Muscle of arm (tissue), 14 donors: ENCODE measurements at places on chromosomes 3 and 15. TPM values are rescaled to one million over a fixed set of nuclear protein-coding genes. Genes with fewer than 3 reads are reported as not detected.

GRCh38 chr3:189841473-189842205, 210.4 kb downstream of the TP63 start:
- DNase-seq, result no peak

DNA sequence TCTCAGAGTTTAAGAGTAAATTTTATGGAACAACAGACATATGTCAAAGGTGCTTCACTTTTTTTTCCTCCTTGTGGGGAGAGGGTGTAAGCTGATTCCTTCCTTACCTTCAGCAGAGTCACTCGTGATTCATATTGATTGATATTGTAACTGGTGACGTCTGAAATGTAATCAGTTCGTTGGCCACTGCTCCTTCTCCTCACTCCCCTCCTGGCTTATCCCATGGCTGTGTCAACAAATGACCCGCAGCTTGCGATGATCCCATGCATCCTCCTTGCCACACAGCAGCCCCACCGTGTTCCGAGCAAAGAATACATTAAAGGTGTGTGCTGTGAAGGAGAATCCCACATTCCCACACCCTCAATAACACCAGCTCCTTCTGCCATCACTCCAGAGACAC, 7.3 kb downstream of the MGLL start:
- DNase-seq, result no peak

DNA sequence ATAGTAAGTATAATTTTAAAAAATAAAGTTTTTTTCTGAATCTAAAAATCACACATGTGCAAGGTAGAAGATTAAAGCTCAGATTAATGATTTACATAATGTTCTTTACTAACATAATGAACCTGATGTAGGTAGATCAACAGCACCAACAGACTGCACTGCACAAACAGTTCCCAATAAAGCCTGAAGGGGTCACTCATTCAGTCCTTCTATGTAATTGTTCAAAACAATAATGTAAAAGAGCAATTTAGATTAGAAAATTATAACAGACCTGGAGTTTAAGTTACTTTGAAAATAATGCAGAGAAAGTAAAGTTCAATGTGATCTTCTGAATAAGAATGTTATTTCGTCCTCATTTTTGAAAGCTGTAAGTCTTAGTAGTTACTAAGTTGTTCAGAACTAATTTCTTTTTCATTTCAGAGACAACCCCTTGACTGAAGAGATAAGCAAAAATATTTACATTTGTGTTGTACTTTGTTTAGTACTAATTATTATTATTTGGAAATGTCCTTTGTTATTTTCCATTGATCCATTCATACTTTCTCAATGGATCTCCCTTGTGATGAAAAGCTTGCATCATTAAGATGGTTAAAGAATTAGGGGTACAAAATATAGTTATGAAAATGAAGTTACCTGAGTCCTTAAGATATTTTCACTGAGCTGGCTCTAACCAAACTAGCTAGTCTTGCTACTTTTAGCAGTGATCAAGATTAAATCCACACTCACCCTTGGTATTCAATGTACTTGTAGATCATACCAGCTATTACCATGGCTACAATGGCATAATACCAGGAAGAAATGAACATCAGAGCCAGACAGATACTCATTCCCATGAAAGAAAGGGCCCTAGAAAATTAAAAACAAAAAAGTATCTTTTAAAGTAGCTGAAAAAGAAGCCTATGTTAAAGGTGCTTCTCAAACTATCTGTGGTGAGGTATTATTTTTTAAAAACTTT, 16.8 kb downstream of the EMC4 start:
- no peak for DNase-seq

GRCh38 chr15:101128221-101129015, 123.4 kb downstream of the CHSY1 start:
- no peak for DNase-seq

DNA sequence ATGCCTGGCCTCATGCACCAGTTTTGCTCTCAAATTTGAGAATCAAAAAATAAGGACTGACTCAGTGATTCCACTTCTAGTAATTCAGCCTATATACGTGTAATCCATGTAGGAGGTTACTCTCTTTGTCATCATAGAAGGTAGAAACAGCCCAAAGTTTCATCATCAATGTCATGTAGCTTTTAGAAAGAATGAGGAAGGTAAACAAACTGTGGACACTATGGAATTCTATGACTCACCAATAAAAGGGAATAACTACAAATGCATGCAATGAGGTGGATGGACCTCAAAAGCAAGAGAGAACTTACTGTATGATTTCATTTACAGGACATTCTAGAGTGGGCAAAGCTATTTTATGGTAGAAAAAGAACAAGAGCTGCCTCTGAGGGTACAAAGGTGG, 93.2 kb upstream of the LRIG1 start:
- no peak for DNase-seq

GRCh38 chr3:42728056-42728455, 25.5 kb upstream of the HHATL start:
- DNase-seq, result no peak

DNA sequence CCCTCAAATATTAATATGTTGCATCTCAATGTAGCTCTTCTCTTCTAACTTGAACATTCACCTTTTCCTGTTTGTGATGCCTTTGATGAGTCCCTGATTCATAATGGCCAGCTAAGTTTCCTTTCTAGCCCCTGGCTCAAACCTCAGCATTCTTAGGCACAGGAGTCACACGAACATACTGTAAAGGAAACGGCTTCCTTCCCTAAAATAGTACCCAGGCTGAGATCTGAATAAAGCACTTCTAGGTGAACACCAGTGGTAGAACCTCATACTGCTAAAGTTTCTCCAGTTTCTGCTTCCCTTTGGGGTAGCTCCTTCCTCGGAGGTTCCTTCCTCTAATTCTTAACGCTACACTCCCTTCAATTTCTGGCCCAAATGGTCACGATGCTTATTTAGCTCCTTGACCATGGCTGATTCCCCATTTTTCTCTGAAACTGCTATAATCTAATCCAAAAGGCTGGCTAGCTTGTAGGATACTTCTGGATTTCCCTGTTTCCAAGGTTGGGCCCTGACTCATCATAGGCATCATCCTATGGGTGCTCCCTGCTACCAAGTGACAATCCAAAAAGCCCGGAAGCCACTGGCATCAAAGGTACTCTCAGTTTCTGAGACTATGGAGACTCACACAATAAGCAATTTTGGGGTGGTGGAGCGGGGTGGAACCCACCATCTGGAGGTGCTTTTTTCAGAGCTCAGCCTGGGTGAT, 2.4 kb downstream of the ANAPC13 start:
- DNase-seq, result no peak

GRCh38 chr15:80776420-80777045, 2.6 kb upstream of the CEMIP start:
- peak; percentile 80 for DNase-seq

- no peak for DNase-seq
Observed at GRCh38 chr3:58256061-58256460, 18.5 kb downstream of the ABHD6 start.

DNA sequence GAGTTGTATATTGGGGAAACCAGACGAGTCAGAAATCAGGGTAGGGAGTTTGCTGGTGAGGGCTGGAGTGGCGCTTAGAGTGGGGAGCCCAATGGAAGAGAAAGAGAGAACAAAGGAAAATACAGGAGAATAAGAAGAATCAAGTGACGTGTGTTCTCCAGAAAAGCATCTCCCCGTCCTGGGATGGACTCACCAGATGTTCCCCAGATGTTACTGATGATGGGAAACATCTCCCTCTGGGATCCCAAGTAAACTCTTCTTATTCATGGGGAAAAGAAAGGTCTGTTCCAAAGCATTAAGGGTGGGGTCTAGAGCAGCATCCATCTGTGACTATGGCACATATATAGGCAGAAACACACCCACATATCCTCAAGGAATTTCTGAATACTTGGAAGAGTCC, 3.0 kb upstream of the CSRNP1 start:
- DNase-seq, result no peak

GRCh38 chr3:13770170-13771169, 109.4 kb downstream of the WNT7A start:
- DNase-seq, result no peak

GRCh38 chr3:32685543-32686185, 676 bp downstream of the CNOT10 start:
- no peak for DNase-seq

DNA sequence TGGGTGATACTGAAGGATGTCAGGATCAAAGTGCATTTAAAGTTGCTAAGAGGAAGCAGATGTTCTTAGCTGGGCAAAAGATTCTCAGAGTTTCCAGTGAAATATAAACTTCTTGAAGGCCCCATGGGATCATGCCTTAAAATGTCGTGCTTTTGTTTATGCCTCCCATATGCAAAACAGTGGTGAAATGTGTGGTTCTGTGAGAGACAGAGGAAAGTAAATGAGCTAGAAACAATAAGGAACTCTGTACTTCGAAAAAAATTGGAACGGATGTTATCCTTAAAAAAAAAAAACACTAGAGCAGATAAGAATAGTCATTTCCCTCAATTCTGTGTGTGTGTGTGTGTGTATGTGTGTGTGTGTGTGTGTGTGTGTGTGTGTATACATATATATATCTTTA, 497.0 kb upstream of the TBL1XR1 start:
- peak; percentile 52 for DNase-seq

- DNase-seq, result no peak
Observed at GRCh38 chr15:25230442-25230841, 208.4 kb downstream of the UBE3A start.

- DNase-seq, result no peak
Observed at GRCh38 chr3:99232696-99233095, 331.2 kb upstream of the DCBLD2 start.

DNA sequence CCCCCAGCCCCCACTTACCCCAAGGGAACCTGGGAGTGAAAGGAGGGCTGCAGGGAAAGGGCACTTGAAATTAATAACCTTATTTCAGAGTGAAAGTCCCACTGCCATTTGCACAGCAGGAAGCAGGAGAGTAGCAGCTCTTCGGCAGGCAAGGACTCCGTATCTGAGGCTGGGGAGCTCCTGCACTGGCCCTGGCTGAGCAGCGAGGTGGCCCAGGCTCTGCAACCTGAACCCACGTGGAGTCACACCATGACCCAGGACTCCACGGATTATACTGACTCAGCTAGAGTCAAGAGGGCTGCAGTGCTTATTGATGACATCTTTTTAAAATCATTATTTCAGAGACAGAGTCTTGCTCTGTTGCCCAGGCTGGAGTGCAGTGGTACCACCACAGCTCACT, 214.5 kb downstream of the XXYLT1 start:
- DNase-seq, result no peak

DNA sequence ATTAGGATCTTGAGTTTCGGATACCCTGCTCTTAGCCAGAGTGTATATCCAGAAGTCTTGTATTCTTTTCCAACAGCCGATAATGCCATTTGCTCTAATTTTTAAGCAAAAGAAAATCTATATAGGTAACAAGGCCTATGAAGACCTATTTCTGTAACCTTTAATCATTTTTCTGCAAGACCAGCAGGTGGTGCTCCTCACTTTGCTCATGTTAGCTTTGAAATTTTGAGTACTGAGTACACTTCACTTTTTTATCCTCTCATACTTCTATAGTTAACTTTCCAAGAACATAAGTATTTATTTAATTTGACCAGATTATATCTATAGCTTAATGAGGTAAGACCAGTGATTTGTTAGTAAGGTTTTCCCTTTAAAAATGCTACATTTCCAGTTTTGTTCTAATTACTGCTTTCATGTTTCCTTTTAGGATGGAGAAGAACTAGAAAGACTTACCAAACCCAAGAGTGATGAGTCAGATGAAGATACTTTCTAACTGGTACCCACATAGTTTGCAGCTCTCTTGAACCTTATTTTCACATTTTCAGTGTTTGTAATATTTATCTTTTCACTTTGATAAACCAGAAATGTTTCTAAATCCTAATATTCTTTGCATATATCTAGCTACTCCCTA, 20.5 kb downstream of the SLC35A5 start:
- DNase-seq, result peak; percentile 53

DNA sequence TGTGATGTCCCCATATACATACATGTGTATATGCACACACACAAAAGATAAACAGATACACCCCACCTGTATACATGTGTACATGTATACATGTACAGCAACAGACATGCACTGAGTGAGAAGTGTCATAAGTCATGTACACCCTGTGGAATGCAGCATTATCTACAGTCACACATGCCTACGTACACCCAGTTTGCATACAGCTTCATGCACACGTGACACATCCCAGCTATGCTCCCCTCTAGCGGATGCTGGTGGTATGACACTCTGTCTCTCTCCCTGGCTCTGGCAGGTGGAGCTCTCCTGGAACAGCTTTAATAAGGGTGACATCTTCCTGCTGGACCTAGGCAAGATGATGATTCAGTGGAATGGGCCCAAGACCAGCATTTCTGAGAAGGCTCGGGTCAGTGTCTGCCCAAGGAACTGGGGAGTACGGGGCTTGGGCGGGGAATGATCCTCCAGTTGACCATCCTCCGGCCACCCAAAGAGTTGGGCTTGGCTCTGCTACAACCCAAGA, 6.3 kb downstream of the VILL start:
- DNase-seq, result peak; percentile 77

DNA sequence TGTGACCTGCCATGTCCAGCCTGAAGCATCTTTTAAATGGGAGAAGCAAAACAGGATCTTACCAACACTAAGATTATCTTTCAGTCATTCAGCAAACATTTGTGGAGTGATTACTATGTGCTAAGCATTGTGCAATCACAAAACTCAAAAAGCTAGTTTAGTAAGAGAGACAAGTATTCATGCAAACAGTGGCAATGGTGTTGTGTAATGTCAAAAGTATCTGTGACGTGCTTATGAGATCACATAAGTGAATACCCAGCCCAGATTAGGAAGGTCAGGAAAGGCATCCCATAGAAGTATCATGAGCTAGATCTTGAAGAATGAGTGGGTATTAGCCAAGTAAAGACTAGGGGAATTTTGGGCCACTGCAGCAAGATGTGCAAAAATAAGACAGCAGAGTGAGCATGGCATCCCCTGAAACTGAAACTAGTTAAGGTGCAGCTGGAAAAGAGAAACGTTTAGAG, 32.1 kb downstream of the SEC62 start:
- no peak for DNase-seq

- DNase-seq, result no peak
Observed at GRCh38 chr3:54957711-54958110, 29.9 kb upstream of the LRTM1 start.

DNA sequence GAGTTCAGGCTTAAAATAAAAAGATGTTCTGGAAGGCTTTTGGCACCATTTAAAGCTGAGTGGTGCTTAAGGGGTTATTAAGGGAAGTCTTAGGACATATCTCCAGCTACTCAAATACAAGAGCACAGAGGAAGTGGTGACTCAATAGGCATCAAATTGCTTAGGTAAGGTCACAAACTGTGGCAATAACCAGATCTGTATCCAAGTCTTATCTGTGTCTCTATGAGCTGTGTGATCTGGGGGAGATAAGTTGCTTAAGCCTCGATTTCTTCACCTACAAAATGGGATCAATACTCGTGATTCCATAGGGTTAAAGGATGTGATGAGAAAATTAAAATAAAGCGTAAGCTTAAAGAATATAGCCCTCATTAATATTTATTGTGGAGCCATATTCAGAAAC, 7.6 kb downstream of the HDC start:
- no peak for DNase-seq

- DNase-seq, result no peak
Observed at GRCh38 chr15:60679256-60679655, 200.3 kb upstream of the ICE2 start.

FEZF2 gene
- polyA plus RNA-seq, result not detected

XYLB gene
- 3.8 TPM for polyA plus RNA-seq

CELF6 gene
- polyA plus RNA-seq, result not detected

KNG1 gene
- 0.22 TPM for polyA plus RNA-seq

UROC1 gene
- not detected for polyA plus RNA-seq

CPB1 gene
- 1.4 TPM for polyA plus RNA-seq

GOLGA6D gene
- polyA plus RNA-seq, result not detected
